Stromal cell of bone marrow (primary cell): ENCODE measurements at places on chromosomes 16 and 17.

DNA sequence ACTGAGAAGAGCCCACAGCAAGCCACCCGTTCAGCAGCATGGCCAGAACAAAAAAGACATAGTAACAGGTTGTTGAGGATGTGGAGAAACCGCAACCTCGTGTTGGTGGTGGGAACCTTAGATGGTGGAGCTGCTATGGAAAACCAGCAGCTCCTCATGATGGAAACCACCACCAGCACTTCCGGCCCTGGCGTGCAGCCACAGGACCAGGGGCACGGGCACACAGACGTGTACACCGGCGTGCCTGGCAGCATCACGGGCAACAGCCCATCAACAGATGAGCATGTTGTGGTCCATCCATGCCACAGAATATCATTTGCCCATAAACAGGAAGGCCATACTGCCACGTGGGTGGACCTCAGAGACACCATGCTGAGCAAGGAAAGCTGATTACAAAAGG lies 11.9 kb downstream of the CTU2 start:
- no peak for DNase-seq

DNA sequence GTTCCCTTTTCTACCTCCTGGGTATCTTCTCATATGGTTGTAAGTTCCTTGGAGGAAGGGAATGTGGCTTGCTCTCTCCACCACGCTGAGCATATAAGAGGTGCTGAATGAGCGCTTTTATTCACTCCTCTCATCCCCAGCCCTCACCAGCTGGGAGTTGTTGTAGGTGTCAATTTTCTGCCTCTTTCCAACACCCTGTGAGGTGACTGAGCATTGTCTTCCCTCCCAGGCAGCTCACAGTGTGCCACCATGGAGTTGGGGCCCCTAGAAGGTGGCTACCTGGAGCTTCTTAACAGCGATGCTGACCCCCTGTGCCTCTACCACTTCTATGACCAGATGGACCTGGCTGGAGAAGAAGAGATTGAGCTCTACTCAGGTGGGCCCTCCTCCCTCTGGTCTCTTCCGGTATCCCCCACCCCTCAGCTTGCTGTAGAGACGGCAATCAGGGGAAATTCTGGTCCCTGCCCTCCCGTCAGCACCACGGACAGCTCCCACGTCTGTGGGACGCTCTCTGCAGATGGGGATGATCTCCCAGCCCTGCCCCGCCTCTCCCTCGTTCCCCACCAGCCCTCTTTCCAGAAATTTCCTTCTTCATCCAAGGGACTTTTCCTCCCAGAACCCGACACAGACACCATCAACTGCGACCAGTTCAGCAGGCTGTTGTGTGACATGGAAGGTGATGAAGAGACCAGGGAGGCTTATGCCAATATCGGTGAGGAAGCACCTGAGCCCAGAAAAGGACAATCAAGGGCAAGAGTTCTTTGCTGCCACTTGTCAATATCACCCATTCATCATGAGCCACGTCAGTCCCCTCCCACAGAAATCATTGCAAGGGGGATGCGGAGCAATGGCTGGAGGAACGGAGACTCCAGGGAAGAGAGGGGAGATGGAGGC lies 18.3 kb downstream of the CIITA start:
- DNase-seq: peak; percentile 5

GRCh38 chr17:76151896-76152454 lies 10.9 kb upstream of the FOXJ1 start:
- no peak for DNase-seq

DNA sequence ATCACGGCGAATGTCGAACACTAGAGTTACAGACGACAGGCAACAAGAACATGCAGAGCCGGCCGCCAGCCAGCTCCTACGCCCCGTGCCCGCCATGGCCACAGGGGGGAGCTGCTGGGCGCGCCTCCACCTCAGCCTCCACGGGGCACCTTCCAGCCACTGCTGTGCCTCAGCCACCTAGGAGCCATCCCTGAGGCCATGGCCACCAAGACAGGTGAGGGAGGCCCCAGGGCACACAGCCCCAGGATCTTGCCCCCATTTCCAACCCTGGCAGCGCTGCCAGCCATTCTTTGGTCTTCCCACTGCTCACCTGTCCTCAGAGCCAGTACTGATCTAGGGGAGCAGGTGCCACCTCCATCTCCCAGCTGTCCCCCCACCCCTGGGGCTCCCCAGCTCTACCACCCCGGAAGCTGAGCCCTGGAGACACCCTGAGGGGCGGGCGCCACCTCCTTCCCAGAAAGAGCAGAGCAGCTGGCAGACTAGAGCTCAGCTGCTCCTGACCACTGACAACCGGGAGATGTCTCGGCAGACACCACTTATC lies 11.8 kb downstream of the GNPTG start:
- no peak for DNase-seq

GRCh38 chr16:54204756-54205155 lies 81.8 kb downstream of the IRX3 start:
- no peak for DNase-seq

- DNase-seq: peak; percentile 25
Observed at GRCh38 chr17:37642681-37643080, 565 bp downstream of the DDX52 start.

GRCh38 chr16:89043636-89044417 lies 49.8 kb upstream of the ACSF3 start:
- no peak for DNase-seq

DNA sequence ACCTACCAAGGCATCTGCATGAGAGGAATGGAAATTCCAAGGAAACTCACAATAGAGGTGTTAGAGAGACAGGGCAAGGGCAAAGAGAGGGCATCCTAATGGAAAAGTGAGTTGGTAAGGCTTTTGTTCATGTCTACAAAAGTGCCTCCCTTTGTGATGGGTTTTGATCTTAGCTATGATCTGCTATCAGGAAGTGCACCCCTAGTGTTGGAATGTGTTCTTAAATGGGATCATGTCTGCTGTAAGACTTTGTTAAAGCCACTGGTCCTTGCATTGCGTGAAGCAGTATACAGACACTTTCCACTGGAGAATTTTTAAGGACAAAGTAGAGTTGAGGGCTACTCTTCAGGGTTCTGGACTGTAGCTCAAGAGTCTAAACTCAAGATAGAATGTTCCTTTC lies 92.0 kb downstream of the MAP2K6 start:
- DNase-seq: no peak

- no peak for DNase-seq
Observed at GRCh38 chr16:88886845-88887521, 20.5 kb upstream of the PABPN1L start.

GRCh38 chr16:53775106-53775820 lies 71.3 kb downstream of the FTO start:
- no peak for DNase-seq

- no peak for DNase-seq
Observed at GRCh38 chr17:56373981-56374833, 219.3 kb upstream of the NOG start.

DNA sequence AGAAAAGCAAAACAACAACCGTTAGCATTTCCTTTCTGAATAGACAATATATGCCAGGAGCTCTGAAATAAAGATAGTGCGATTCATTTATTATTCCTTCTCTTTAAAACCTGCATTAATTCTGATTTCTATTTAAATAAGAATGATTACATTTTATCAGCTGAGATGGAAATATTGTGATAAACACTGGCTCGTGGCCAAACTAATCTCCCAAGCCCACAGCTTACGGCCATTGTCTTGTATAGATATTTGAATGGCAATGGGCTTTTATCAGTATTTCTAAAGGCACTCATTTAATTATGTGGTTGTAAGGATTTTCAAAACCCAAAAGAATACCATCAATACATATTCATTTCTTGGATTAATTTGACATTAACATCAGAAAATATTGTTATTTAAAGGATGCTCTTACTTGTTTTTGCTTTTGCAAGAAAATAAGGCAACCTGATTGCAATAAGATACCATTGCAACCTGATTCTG lies 123.7 kb upstream of the IRX5 start:
- DNase-seq: no peak

- no peak for DNase-seq
Observed at GRCh38 chr17:36501351-36501750, 14.9 kb downstream of the ZNHIT3 start.

DNA sequence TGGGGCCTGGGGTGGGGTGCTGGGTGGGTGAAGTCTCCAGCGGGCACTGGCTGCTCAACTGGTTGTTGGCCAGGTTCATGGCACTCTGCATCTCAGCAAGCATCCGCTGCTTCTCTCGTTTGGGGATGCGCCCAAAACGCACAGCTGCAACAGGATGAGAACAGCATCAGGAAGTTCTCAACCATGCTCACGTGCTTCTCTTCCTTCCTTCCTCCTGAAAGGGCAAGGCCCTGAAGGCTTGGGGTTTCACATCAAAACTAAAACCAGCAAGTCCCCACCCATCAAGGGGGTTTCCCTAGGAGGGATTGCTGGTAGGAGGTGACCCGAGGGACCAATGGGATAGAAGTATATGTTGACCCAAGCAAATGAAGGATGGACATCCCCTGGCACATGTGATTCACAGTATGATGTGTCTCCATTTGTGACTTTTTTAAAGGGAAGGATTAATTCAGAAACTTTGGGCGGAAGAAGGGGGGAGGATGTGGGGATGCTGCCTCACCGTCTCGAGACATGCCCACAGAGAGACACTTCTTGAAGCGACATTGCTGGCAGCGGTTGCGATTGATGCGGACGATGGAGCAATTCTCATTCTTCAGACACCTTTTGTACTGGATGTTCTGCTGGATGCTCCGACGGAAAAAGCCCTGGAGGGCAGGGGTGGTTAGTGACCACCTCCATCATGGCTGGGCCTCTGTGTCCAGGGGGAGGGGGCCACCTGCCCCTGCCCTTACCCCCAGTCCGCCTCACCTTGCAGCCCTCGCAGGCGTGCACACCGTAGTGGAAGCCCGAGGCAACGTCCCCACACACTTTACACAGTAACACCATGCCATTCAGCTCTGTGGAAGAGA lies 4.2 kb downstream of the NR1D1 start:
- no peak for DNase-seq

DNA sequence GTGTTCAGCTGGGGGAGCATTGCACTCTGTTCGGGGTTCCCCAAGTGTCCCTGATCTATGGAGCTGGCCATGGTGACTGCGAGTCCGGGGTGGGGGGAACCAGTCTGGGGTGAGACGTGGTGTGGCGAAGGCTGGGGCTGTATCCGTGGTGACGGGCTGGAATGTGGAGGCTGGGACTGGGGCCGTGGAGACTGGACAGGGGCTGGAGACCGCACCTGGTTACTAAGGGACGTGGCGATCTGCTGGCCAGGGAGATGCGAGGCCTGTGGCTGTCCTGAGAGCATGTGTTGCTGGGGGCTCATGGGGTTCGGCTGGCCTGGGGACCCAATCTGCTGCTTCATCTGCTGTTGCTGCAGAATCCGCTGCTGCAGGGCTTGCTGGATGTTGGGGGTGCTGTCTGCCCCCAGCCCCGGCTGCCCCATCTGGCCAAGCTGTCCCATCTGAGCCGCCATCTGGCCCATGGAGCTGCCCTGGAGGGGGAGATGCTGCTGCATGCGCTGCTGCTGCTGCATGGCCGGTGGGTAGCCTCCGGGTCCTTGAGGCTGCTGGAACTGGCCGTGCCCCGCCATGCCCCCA lies 10.6 kb upstream of the TRAP1 start:
- no peak for DNase-seq

DNA sequence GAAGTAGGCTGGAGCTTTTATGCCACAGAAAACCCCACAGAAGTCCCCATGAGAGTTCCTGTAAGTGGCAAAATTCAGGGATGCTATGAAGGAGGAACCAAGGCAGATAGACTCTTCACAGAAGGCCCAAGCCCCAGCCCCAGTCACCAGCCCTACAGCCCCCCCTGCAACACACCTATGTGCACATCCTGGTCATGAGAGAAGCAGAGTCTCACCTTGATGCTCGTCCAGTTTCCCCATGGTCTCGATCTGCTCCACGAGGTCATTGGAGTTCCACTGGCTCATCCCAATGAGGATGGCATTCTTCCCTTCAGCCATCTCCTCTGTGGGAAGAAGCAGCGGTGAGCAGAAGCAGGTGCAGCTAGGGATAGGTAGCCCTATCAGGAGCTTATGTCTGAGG lies 31.2 kb downstream of the PITPNM3 start:
- DNase-seq: no peak

- DNase-seq: no peak
Observed at GRCh38 chr17:37510056-37510455, 20.4 kb downstream of the DUSP14 start.

GRCh38 chr17:77332981-77333685 lies 192.4 kb downstream of the SEC14L1 start:
- DNase-seq: peak; percentile 92

DNA sequence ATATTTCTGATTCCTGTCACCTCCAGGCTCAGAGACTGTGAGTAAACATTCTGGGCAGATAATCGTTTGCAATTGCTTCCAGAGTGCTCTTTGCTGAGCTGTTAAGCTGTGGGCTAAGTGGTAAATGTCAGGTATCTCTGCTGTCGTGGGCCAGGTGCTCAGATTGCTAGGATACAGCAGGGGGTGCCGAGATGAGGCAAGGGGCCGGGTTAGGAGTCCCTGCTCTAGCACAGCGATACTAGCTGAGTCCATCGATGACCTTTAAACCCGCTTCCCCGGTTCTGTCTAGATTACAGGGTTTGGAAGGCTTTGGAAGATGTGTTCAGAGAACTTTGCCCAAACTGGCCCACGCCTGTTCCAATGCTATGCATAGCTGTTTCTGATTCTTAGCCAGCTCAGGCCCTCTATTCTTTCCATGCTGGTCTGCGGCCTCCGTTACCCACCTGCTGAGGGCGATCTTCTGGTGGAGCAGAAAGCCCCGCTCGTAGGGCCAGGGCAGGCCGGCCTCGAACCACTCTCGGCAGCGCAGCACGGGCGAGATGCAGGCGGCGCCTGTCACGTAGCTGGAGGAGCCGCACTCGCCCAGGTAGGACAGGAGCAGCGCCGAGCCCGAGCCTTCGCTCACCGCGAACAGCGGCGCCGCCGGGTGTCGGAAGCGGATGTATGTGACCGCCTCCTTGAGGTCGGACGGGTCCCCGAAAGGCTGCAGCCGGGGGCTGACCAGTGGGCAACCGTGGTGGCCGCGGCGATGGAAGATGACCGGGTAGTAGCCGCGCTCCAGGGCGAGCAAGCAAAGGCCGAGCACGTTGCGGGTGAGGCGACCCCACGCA lies 979 bp downstream of the ABHD15 start:
- no peak for DNase-seq

GRCh38 chr17:6477831-6478383 lies 33.7 kb downstream of the PIMREG start:
- DNase-seq: no peak

DNA sequence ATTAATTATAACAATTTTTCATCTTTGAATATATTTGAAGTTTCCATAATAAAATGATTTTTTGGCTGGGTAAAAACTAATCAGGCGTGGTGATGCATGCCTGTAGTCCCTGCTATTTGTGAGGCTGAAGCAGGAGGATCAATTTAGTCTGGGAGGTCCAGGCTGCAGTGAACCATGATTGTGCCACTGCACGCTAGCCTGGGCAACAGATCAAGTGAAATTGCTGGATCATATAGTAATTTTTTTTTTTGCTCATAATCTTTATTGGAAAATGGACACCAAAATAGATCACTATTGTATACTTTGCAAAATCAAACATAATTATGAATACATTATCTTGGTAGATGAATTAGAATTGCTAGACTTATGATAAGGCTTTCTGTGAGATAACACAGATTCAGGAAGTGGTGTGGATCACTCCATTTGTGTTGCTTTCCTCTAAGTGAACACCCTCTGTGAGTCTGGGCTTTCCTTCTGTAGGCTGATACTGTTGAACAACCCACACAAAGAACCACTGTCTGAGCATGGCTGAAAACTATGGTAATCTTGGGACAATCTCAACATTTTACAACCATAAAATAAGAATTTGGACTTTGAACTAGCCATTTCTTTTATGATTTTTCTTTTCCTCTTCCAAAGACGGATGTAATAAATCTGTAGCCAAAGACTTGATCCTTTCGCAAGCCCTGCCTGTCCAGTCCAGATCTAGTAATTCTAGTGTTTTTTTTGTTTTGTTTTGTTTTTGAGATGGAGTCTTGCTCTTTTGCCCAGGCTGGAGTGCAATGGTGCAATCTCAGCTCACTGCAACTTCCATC lies 5.6 kb upstream of the ST3GAL2 start:
- DNase-seq: no peak
